CD4-positive, alpha-beta T cell (primary cell): ENCODE measurements at places on chromosomes 7 and 10.

GRCh38 chr7:37643876-37644275 lies 39.7 kb upstream of the GPR141 start:
- DNase-seq = no peak

DNA sequence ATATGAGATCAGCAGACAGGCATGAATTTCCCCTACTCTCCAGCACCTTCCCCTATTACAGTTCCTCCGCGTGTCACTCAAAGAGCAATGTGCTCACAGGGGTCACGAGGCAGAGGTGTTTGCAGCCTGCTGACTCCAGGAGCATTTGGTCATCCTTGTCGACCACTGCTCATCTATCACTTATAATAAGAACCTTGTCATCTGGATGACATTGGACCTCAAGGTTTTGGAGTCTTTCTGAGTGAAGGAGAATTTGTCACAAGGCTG lies 32.9 kb upstream of the PLPP4 start:
- no peak for DNase-seq

GRCh38 chr7:140016540-140016939 lies 46.2 kb downstream of the PARP12 start:
- DNase-seq = no peak

DNA sequence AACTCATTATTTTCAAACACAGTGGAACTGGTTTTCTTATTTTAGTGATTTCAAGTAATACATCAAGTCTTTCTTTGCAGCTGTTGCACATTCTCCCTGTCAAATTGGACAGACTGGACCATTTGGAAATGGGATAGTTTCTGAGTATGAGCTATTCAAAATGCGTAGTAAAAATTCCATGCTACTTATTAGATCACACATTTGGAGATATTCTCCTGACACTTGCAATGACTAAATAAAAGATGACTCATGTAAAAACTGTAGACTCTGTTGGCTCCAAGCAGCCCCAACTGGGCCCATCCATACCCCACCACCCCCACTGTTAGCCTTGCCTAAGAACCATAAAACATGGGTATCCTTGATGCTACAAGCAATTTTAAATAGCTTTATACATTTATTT lies 25.9 kb upstream of the BICC1 start:
- no peak for DNase-seq

GRCh38 chr7:151657173-151657572 lies 137.5 kb upstream of the RHEB start:
- no peak for DNase-seq

DNA sequence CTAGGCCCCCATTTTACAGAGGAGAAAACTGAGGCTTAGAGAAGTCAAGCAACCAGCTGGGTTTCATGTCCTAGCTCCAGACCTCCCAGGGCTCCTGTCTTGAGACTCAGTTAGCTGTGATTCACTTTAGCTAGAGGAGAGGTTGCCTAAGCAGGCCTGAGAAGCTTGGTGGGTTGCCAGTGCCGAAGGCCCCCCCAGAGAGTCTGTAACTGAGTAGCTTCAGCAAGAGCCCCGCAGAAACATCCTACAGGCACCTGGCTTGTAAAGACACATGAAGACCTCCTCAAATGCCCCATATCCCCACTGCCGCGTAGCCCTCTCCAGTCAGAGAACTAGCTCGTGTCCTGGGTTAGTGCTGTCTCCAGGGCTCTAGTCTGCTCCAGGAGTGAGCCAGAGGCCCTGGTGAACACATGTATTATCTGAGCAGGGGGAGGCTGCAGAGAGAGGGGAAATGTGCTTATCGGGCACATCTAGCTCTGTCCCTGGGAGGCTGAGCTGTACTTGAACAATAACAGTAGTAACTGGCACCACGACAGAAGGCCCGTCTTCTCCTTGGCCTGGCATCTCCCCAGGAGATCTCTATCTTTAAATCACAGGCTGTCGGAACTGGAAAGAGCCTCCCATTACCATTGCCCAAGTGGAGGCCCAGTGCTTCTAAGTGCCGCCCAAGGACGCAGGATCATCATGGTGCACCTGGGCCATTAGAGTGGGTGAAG lies 28.9 kb downstream of the UNC5B start:
- no peak for DNase-seq

DNA sequence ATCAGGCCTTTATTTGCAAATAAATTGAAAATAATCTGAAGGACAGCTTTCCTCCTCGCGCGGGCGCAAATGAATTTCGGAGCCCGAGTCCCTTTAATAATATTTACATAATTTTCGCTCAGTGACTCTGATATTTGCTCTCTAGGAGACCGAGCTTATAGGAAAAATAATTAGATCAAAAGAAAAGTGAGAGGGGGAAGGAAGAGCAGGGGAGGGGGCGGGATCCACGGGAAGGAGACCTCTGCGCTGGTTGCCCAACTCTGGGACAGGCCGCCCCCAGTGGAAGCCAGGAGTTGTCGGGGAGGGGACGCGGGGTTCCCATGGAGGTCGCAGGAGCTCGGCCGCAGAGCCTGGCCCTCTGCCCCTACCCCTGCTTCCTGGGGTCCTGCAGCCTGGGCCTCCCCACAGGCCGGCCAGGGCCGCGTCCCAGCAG lies 5.8 kb downstream of the UNCX start:
- no peak for DNase-seq

- no peak for DNase-seq
Measured at GRCh38 chr10:95841661-95842498, 65.9 kb upstream of the CC2D2B start.

GRCh38 chr7:70317356-70317755 lies 719.1 kb downstream of the AUTS2 start:
- DNase-seq = no peak

- no peak for DNase-seq
Measured at GRCh38 chr7:122379491-122379890, 74.9 kb upstream of the FEZF1 start.

DNA sequence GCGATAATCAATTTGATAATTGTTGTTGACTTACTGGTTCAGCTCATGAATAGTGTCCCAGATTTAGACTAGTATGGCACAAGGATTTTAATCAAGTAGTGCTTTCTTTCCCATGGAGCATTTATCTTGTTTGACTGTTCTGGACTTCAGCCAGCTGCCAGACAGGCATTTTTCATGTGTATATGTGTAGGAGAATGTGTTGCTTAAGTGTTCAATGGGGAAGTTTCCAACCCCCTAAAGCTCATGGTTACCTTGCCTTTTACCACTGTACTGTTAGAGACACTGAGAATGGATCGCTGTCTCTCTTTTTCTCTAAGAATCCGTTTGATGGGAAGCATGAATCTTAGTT lies 103.9 kb downstream of the LRRC4 start:
- no peak for DNase-seq

DNA sequence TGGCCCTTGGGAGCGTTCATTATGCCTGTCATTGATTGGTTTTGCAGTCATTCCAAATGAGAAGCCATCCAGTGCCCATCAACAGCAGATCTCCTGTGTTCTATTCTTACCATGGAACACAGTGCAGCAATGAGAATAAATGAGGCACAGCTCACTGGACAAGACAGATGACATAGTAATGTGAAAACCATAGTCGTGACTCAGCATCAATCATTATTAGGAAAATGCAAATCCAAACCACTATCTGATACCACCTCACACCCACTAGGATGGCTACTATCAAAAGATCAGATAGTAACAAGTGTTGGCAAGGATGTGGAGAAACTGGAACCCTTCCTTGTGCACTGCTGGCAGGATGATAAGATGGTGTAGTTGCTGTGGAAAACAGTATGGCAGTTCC lies 144.7 kb downstream of the ARHGAP22 start:
- no peak for DNase-seq

DNA sequence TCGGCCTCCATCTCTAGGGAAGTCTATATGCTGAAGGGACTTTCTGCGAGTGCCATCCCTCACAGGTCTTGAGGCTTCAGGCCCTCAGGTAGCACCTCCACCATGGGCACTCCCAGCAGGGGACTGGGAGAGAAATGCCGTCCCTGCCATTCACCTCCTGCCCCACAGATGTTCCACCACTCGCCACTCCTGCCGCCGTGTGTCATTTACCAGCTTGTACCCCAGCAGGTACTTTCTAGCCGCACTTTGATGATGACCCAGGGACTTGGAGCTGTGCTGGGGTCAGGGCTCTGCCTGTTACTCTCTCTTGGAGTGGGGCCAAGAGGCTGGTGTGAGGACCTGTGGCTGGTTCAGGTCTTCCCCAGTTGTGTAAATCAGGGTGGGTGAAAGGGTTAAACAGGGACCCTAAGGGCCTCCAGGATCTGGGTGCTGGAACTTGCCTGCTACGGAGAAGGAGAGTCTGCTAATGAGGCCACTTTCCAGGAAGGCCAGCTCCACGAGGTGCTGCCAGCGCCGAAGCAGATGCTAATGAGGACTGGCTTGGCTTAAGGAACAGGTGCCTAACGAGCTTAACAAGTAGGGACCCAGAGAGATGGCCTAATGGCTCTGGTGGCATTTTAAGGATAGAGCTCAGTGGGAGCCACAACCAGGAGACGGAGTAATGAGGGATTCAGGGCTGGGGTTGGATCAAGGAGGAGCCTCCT lies 32.4 kb downstream of the CRHR2 start:
- no peak for DNase-seq

- no peak for DNase-seq
Measured at GRCh38 chr10:28806488-28806941, 129.2 kb downstream of the BAMBI start.

- DNase-seq = no peak
Measured at GRCh38 chr7:111827863-111828504, 265.7 kb upstream of the IMMP2L start.

- no peak for DNase-seq
Measured at GRCh38 chr7:36911788-36912187, 187.5 kb upstream of the AOAH start.

DNA sequence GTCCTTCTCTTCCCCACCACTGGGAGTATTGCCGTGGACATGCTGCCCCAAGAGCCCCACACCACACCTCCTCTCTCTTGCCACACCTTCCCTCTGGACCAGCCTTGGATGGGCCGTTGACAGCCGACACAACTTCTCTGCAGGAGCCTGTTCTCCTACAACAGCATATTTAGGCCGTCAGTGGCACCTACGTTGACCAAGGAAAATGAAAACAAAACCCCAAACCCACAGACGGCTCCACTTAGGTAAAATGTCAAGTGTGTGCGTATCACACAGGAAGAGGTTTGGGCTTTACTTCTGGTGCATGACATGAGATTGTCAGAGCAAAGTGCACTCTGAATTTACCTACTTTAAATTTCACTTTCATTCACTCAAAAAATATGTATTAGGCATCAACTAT lies 246.6 kb downstream of the ZMYND11 start:
- DNase-seq = no peak
